ENCODE measurements at places on chromosomes 7 and 10. TPM values are rescaled to one million over a fixed set of nuclear protein-coding genes. Genes with fewer than 3 reads are reported as not detected.

The TMEM140 gene
- 9.2 TPM for total RNA-seq

The ARMS2 gene
- not detected for total RNA-seq

The C10orf120 gene
- total RNA-seq, result not detected

The PNLIP gene
- not detected for total RNA-seq

The EEF1AKMT2 gene
- total RNA-seq, result 65.9 TPM

The RPA3 gene
- 21.6 TPM for total RNA-seq

The SFRP5 gene
- total RNA-seq, result 1.1 TPM

The ERVW-1 gene
- not detected for total RNA-seq

The LIPM gene
- not detected for total RNA-seq

The KCND2 gene
- total RNA-seq, result 5.9 TPM

The MNX1 gene
- total RNA-seq, result not detected

The CNTNAP2 gene
- 23.3 TPM for total RNA-seq

The DDX50 gene
- 63.4 TPM for total RNA-seq

The BLVRA gene
- 16.2 TPM for total RNA-seq
